ENCODE measurements at places on chromosomes 5 and 9.

DNA sequence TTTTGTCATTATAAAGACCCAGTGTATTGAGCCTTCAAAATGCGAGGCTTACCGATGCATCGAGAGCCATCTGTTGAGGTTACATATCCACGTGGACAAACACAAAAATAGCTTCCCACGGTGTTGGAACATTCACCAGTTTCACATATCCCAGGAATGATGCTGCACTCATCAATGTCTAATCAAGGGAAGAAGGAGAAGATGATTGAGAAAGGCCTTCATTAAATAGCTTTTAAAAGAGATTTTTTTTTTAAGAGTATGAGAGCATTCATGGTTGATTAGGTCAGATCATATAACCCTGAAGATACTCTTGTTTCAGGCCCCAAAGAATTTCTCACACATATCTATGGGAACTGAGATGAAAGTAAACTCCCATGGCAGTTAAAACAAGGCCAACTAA, 129.4 kb downstream of the FBN2 start:
- no peak for DNase-seq

GRCh38 chr9:38195737-38196161, 126.7 kb upstream of the SHB start:
- no peak for DNase-seq

DNA sequence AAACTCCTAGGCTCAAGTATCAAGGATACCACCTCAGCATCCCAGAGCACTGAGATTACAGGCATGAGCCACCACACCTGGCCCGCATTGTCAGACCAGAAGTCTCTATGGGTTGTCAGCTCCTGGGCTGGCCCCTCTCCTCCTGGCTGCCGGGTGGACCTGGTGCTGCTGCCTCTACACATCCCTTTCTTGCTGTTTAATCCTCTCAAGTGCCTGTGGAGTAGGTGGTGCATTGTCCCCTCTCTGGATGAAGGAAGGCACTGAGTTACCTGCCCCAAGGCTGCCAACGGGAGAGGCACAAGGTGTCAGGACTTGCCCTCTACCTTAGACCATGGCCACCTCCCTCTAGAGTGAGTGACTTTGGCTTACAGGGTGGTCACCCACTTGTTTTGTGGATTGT, 37.4 kb downstream of the PHF2 start:
- DNase-seq, result no peak

- no peak for DNase-seq
Observed at GRCh38 chr9:114051281-114051680, 26.8 kb downstream of the AMBP start.

GRCh38 chr9:17246770-17247169, 111.9 kb downstream of the CNTLN start:
- DNase-seq, result no peak

GRCh38 chr9:123438321-123438720, 82.3 kb downstream of the CRB2 start:
- no peak for DNase-seq

GRCh38 chr5:57422993-57423392, 59.6 kb downstream of the ACTBL2 start:
- DNase-seq, result no peak

DNA sequence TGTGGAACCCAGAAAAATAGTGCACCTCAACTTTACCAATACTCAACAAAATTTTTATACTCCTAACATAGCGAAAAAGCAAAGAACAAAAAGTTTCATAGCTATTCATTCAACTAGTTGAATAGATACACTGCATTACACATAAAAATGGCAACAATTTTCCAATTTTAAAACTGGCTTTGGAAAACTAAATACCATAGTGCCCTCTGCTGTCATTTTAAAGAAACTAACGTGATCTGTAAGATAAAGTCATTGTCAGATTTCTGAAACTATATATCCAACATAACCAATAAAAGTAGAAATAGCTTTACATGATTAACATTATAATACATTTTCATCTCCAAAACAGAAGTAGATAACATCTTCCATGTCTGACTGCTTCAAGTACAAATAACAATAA, 31.6 kb downstream of the DTWD2 start:
- no peak for DNase-seq

GRCh38 chr5:58746321-58746720, 163.4 kb downstream of the RAB3C start:
- no peak for DNase-seq

- no peak for DNase-seq
Observed at GRCh38 chr5:143964919-143965318, 153.0 kb downstream of the HMHB1 start.

DNA sequence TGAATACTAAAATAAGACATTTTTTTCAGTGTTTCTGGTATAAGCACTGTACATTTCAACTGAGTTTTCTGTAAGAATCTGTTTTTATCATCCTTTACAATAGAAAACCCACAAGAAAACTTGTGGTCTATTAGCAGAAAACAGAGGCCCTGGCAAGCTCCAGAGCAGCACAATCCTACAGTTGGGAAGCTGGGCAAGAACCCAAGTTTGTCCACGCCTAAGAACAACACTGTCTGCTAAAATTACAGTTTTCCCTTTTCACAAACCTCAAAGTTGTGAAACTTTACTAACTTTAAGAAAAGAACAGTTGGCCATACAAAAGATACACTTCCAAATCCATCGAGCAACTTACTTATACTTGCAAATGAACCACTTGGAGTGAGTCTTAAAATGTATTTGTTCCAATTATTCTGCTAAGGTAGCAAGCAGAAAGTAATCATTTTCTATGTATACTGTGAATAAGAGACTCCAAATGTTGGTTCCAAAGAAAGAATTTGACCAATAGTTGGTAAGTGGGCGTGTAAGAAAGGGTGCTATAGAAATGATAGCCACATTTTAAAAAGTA, 982.0 kb upstream of the ARRDC3 start:
- DNase-seq, result no peak

DNA sequence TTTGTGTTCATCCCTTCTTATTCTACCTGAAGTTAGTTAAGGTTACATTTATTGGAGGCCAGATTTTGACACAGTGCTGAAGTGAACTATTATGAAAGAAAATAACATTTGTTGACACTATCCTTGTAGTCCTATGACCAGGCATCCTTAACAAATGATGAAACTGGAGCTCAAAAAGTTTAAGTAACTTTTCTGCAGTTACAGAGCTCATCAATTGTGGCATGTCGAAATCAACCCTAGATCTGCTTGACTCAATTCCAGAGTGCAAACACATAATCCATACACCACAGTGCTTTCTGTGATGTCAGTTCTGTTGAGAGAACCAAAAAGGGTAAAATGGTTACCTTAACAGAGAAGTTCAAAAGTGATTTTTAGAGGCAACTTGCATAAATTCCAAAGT, 28.6 kb downstream of the KCNN2 start:
- DNase-seq, result no peak

DNA sequence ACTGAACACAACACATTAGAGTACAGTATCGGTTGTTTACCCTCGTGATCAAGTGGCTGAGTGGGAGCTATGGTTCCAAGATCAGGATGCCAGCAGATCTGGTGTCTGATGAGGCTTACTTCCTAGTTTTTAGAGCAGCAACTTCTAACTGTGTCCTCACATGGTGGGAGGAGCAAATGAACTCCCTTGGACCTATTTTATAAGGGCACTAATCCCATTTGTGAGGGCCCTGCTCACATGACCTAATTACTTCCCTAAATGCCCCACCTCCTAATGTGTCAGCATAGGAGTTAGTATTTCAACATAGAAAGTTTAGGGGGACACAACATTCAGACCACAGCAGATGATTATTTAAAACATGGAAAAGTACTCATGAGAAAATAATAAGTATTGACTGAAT, 111.8 kb downstream of the GCNT1 start:
- DNase-seq, result no peak

GRCh38 chr5:51746023-51746422, 362.8 kb downstream of the ISL1 start:
- DNase-seq, result peak; percentile 8

- peak; percentile 59 for DNase-seq
Observed at GRCh38 chr5:115179394-115180164, 9.9 kb upstream of the TRIM36 start.

- DNase-seq, result no peak
Observed at GRCh38 chr5:88954511-88954910, 71.5 kb upstream of the MEF2C start.

DNA sequence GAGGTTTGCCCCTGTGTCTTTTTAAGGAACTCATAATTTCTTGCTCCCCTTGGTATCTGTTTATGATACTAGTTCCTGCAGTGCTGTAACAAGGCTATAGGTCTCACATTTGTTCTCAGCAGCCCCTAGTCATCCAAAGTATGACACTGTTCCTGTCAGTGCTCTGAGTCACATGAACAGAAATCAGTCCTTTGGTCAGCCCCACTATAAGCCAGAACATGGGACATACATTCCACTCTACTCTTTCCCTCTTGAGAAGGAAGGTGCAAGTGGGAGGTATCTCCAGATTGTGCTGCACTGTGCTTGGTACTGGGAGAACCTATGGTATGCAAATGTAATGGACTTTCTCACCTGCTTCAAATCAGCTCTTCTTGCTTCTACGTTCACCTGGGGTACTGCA, 87.0 kb downstream of the IARS1 start:
- DNase-seq, result no peak

DNA sequence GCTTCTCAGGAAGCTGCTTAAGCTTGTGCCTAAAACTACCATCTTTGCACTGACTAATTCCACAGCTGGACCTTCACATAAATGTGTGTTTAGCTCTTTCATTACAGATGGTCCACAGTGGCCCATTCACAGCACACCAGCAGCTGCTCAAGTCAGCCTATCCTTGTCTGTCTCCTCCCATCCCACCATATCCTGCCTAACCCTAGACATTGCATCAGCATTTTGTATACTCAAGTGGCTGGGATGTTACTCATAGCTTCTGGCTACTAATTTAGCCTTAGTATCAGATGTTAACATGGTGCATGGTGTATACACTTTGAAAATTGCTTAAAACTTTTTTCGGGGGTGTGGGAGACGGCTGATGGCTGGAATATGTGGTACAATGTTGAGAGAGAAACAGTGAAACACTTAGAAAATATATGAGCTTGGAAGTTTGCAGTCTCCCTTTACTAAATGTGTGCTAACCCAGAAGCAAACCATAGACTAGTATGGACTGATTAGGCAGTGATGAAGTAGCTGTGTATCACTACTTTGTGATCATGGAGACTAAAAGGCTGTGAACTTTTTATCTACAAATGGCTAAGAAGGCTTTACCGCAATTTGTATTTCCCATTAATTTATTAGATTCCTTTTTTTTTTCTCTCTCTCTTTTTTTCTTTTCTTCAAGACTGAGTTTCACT, 83.1 kb downstream of the JMY start:
- DNase-seq, result peak; percentile 4

DNA sequence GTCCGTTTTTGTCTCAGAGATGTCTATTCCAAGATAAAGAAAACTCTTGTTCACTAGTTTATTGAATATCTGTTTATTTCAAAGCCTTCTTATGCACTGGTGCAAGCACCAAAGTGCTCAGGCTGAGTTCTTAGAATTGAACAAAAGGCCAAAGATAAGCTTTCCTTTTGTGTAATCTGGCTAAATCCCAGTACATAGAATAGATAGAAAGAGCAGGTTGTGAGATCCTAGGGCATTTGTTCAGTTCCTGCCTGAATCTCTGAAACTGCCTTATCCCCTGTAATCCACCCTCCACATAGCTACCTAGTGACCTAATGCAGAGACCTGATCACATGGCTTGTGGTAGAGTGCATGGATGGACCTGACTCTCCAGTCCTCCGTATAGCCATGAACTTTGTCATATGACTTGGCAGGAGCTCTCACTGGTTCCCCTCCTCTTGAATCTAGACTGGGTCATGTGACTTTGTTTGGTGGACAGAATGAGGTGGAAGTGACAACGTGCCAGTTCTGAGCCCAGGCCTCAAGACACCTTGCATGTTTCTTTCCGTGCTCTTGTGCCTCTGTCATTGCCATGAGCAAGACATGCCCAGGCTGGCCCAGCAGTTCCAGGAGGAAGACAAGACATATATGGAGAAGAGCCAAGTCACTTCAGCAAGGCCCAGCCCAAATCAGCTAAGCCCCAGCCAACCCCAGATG, 139.3 kb upstream of the SHB start:
- no peak for DNase-seq

DNA sequence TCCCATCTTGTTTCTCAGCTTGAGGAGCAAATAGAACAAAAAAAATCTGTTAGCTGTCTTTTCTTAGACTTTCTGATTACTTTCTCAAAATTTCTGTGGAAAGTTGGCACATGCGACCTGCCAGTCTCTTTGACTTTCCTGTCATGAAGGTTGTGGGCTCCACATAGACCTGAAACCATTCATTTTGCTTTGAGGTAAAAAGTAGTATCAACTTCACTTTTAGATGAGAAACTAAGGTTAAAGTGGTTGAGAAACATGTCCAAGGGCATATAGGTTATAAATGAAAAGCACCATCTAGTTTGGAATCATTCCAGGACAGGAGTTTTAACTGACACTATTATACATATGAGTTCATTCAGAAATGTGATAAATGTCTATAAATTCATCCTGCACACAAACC, 42.7 kb downstream of the ST8SIA4 start:
- no peak for DNase-seq

DNA sequence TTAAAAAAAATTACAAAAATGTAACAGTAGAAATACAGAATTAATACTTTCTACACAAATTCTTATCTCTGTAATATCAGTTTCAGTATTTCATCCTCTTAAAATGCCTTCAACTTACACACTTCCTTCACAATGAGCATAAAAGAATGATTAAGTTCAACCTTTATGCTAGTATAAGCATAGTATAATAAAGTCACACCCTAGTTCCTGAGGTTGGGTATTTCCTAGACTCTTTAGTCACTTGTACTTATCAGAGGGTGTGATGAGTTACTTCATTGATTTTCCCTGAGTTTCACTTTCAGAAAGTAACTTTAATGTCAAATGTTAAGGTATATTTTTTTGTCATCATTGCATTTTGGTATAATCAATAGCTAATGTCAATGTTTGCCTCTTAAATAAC, 302.4 kb downstream of the PDE4D start:
- DNase-seq, result no peak

DNA sequence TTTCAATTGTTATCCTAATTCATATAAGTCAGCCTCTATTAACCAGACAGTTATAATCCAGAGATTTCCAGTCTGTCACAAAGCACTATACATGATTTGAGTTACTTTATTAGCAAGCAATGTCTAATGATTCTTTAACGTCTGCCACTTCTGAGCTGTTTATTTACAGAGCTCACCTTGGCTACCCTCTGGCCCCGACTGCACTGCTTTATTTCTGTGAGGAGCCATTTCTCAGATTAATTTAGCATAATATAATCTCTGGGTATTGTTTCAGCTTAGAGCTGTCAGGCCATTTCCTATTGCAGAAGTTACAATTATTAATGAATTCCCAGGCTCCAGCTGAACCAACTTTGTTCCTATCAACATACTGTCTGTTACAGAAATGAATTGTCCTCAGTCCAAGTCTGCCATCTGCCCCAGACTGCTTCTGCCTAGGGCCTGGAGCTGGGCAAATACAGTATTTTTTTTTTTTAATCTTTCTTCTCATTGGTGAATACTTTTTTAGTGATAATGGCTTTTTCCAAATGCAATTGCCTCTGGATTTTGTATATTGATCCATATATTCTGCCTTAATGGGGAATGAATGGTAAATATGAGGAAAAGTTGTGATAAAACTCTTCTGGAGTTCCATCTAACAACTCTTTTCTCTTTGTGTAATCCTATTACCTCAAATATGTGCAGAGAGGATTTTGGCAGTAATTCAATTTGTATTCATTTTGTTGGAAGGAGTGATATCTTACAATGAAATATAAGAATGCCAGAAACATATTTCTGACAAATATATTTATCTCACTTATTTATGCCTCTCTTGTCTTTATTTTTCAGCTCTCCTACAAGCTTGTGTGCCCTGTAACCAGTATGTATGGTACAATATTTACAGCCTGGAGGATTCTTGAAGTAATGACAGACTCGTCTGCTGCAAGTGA, 104.7 kb downstream of the FOCAD start:
- no peak for DNase-seq

All from NCI-H146 (cell line).